Activated CD4-positive, alpha-beta T cell treated with anti-CD3 and anti-CD28 coated beads for 1 hour (primary cell): ENCODE measurements at places on chromosomes 1 and 21.

GRCh38 chr1:92859400-92860039 is 27.7 kb downstream of the RPL5 start:
- no peak for DNase-seq

GRCh38 chr1:4060850-4061249 is 160.8 kb upstream of the C1orf174 start:
- no peak for DNase-seq

GRCh38 chr1:22967833-22968232 is 4.8 kb downstream of the LACTBL1 start:
- DNase-seq: no peak

GRCh38 chr1:216600730-216601609 is 122.3 kb downstream of the ESRRG start:
- no peak for DNase-seq

- no peak for DNase-seq
Measured at GRCh38 chr1:18397641-18398040, 83.1 kb upstream of the KLHDC7A start.

- no peak for DNase-seq
Measured at GRCh38 chr1:170692866-170693575, 29.1 kb downstream of the PRRX1 start.

DNA sequence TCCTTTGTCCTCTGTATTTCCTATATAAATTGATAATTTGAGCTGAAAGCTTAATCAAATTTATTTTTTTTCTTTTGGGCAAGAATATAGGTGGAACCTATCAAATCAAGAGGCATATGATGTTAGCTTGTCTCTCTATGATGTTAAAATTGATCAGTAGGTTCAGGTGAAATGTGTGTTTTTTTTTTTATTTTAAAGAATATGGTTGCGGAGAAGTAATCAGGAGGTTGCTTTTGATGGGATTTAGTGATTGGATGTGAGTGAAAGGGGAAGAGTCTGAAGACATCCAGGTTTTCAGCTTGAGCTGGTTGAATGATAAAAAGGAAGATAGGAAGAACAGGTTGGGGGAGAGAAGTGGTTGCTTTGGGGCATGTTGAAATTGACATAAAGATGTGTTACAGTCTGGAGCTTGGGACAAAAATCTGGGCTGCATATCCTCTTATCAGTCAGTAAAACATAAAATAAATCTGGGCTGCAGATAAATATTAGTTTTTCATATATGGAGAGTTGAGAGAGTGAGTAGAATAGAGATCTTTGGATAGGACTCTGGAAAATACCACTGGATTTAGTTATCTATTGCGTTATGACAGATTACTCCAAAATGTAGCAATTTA is 5.1 kb downstream of the OSBPL9 start:
- DNase-seq: no peak

DNA sequence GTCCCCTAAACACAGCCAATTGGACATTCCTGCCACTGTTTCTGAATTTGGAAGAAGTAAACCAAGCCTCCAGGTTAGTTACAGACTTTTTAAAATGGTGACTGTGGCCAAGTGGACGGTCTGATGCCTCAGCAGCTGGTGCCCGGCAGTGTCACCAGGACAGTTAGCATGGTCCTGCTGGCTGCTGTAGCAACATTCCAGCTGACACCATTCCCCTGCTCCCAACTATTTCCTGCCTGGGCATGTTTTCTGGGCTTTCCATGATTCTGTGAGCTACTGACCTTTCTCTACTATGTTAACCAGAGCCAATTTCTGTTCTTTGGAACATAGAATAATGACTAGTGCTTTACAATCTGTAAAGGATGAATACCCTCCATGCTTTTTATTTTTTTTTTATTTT is 95.0 kb downstream of the TLR5 start:
- DNase-seq: no peak

- no peak for DNase-seq
Measured at GRCh38 chr1:206893380-206893779, 3.9 kb upstream of the IL24 start.
